ENCODE measurements at places on chromosomes 12 and 14. TPM values are rescaled to one million over a fixed set of nuclear protein-coding genes. Genes with fewer than 3 reads are reported as not detected.

GRCh38 chr14:26132061-26132645 is 465.7 kb downstream of the NOVA1 start:
- no peaks in the 10 kb centered on the region for H3K4me1 ChIP-seq
- no peaks in the 10 kb centered on the region for H3K27me3 ChIP-seq
- H3K27ac ChIP-seq: no peak overlapping the region
- H3K36me3 ChIP-seq: no peaks in the 10 kb centered on the region

GRCh38 chr14:51210594-51210993 is 29.5 kb upstream of the TMX1 start:
- DNase-seq: no peak
- H3K27ac ChIP-seq: no peak overlapping the region
- no peak overlapping the region for H3K4me3 ChIP-seq
- no peaks in the 10 kb centered on the region for H3K27me3 ChIP-seq
- no peaks in the 10 kb centered on the region for H3K36me3 ChIP-seq

DNA sequence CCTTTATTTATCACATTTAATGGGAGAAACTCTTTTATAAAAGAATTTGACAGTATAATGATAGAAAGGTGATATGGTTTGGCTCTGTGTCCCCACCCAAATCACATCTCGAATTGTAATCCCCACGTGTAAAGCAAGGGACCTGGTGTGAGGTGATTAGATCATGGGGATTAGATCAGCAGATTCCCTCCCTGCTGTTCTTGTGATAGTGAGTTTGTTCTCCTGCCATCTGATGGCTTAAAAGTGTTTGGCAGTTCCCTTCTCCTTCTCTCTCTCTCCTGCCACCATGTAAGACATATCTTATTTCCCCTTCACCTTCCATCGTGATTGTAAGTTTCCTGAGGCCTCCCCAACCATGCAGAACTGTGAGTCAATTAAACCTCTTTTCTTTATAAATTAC is 1110.3 kb downstream of the FLRT2 start:
- no peaks in the 10 kb centered on the region for H3K36me3 ChIP-seq
- H3K27ac ChIP-seq: no peak overlapping the region
- H3K27me3 ChIP-seq: no peaks in the 10 kb centered on the region
- no peak for DNase-seq
- no peak overlapping the region for H3K4me3 ChIP-seq
- H3K4me1 ChIP-seq: no peaks in the 10 kb centered on the region

DNA sequence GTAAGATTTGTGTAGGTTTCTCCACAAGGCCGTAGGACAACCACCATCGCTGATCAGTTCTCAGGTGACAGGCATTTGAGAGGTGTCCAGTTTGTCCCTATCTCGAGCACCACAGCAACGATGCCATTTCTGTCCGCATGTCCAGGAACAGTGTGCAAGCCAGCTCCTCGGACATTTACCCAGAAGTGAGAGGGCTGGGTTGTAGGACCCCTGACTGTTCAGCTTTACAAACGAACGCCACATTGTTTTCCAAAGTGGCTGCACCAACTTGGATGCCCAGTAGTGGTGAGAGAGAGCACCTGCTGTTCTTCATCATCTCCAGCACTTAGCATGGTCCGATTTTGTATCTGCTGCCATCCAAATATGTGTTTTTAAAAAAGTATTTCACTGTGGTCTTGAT is 38.6 kb downstream of the CYP46A1 start:
- H3K27ac ChIP-seq: no peak overlapping the region
- H3K4me1 ChIP-seq: no peaks in the 10 kb centered on the region
- H3K27me3 ChIP-seq: no peaks in the 10 kb centered on the region

GRCh38 chr12:93287149-93287548 is 90.6 kb upstream of the NUDT4 start:
- no peak for DNase-seq
- H3K27ac ChIP-seq: no peak overlapping the region
- H3K36me3 ChIP-seq: no peaks in the 10 kb centered on the region
- no peak overlapping the region for H3K4me3 ChIP-seq
- H3K4me1 ChIP-seq: no peaks in the 10 kb centered on the region
- H3K27me3 ChIP-seq: no peaks in the 10 kb centered on the region

DNA sequence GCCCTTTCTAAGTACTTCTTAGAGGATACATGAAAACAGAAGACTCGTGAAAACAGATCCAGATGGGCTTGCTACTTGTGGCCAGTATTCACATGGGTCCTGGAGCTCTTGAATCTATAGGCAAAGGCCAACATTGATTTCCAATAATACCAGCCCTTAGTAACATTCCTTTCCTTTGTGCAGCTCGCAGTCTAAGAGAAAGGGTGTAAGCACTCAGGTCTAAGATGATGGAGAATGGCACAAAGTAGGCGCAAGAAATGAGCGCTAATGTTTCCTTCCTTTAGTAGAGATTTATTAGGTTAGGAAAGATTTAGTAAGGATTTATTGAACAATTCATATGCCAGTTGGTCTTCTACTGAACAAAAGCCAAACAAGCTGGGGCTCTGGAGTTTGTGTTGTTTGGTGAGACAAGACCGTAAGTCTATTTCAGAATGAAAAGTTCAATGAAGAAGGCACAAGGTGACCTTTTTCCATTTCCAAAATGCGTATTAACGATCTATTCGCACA is 525 bp downstream of the RNU6-8 start:
- DNase-seq: no peak
- peak overlapping the region; percentile 92 for H3K27ac ChIP-seq
- no peaks in the 10 kb centered on the region for H3K36me3 ChIP-seq
- no peaks in the 10 kb centered on the region for H3K27me3 ChIP-seq

- H3K36me3 ChIP-seq: no peaks in the 10 kb centered on the region
- no peak overlapping the region for H3K4me3 ChIP-seq
- DNase-seq: peak; percentile 56
- H3K27me3 ChIP-seq: peaks cover 14% of the 10 kb centered on the region
Measured at GRCh38 chr12:49088150-49088931, 6.3 kb downstream of the DHH start.

GRCh38 chr12:64057706-64058105 is 164.4 kb downstream of the KICS2 start:
- DNase-seq: no peak
- H3K27me3 ChIP-seq: no peaks in the 10 kb centered on the region
- no peaks in the 10 kb centered on the region for H3K4me1 ChIP-seq
- no peak overlapping the region for H3K27ac ChIP-seq

GRCh38 chr14:83885837-83886293 is 1644.1 kb upstream of the FLRT2 start:
- no peaks in the 10 kb centered on the region for H3K4me1 ChIP-seq
- H3K36me3 ChIP-seq: no peaks in the 10 kb centered on the region
- no peak overlapping the region for H3K4me3 ChIP-seq
- no peaks in the 10 kb centered on the region for H3K27me3 ChIP-seq

GRCh38 chr14:26401179-26401968 is 196.5 kb downstream of the NOVA1 start:
- no peak for DNase-seq
- no peaks in the 10 kb centered on the region for H3K4me1 ChIP-seq
- no peaks in the 10 kb centered on the region for H3K27me3 ChIP-seq

DNA sequence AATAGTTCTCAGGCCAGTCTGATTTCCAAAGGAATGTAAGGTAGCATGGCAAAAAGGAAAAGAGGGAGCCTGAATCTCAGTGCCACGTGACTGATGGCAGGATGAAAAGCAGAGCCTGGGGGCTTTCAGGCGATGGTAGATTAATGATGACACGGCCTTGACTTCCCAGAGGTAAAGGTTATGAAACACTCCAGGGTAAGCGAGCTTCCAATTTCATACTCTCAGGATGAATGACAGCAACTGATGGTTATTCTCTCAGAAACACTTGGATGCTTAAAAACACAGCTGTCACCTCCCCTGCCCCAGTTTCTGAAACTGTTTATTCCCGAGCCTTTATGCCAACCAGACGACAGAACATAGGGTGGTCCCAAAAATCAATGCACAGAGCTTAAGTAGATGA is 28.8 kb downstream of the GDF11 start:
- H3K4me1 ChIP-seq: no peaks in the 10 kb centered on the region
- H3K36me3 ChIP-seq: peaks cover 36% of the 10 kb centered on the region
- no peak for DNase-seq

GRCh38 chr14:32468955-32469354 is 139.9 kb downstream of the AKAP6 start:
- DNase-seq: no peak
- H3K27ac ChIP-seq: no peak overlapping the region
- H3K27me3 ChIP-seq: no peaks in the 10 kb centered on the region
- no peak overlapping the region for H3K4me3 ChIP-seq

GRCh38 chr12:13772264-13772663 is 209.1 kb downstream of the GRIN2B start:
- no peak overlapping the region for H3K4me3 ChIP-seq
- H3K36me3 ChIP-seq: no peaks in the 10 kb centered on the region
- H3K4me1 ChIP-seq: no peaks in the 10 kb centered on the region
- H3K27ac ChIP-seq: no peak overlapping the region

- no peaks in the 10 kb centered on the region for H3K4me1 ChIP-seq
- no peak overlapping the region for H3K4me3 ChIP-seq
- H3K36me3 ChIP-seq: no peaks in the 10 kb centered on the region
- H3K27ac ChIP-seq: no peak overlapping the region
- no peak for DNase-seq
Measured at GRCh38 chr12:46153268-46153872, 115.5 kb downstream of the SLC38A1 start.

- DNase-seq: no peak
- no peak overlapping the region for H3K27ac ChIP-seq
- H3K4me1 ChIP-seq: no peaks in the 10 kb centered on the region
- no peaks in the 10 kb centered on the region for H3K36me3 ChIP-seq
- no peak overlapping the region for H3K4me3 ChIP-seq
Measured at GRCh38 chr12:15323480-15323879, 1.2 kb downstream of the PTPRO start.

GRCh38 chr14:24297190-24297964 is 2.2 kb downstream of the DHRS1 start:
- no peak for DNase-seq
- peak overlapping the region; percentile 62 for H3K27ac ChIP-seq
- H3K36me3 ChIP-seq: peaks cover 18% of the 10 kb centered on the region
- peaks cover 19% of the 10 kb centered on the region for H3K4me1 ChIP-seq
- H3K27me3 ChIP-seq: no peaks in the 10 kb centered on the region

GRCh38 chr12:122159882-122160281 is 14.1 kb downstream of the IL31 start:
- no peaks in the 10 kb centered on the region for H3K4me1 ChIP-seq
- no peak overlapping the region for H3K27ac ChIP-seq
- H3K36me3 ChIP-seq: no peaks in the 10 kb centered on the region
- no peak for DNase-seq

GRCh38 chr14:104891664-104892530 is 26.8 kb downstream of the CEP170B start:
- no peak for DNase-seq
- H3K27me3 ChIP-seq: no peaks in the 10 kb centered on the region
- H3K4me1 ChIP-seq: no peaks in the 10 kb centered on the region
- no peak overlapping the region for H3K4me3 ChIP-seq
- no peaks in the 10 kb centered on the region for H3K36me3 ChIP-seq

DNA sequence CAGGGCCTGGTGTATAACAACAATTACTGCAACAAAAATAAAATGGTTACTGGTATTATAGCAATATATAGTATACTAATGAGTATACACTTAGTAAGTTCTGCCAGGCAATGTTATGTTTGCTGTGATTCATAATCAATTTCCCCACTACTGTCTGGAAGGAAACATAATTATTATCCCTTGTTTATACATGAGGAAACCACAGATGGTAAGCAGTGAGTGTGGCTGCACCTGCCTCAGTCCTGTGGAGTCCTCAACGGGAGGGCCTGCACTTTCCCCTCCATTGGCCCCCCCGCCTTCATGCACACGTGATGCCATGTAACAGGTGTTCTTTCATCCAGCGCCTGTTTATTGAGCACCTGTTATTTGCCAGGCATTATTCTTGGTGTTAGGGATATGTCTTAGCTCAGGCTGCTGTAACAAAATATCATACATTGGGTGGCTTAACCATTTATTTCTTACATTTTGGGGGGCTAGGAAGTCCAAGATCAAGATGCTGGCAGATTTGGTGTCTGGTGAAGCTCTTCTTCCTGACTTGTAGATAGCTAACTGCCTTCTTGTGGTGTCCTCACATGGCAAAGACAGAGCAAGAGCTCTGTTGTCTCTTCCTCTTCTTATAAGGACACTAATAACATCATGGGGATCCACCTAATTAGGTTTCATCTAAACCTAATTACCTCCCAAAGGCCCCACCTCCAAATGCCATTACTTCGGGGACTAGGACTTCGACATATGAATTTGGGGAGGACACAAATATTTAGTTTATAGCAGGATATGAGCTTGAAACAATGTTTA is 59.5 kb upstream of the CHGA start:
- H3K4me3 ChIP-seq: no peak overlapping the region
- no peak overlapping the region for H3K27ac ChIP-seq

GRCh38 chr14:41137741-41138140 is 468.9 kb upstream of the LRFN5 start:
- no peak for DNase-seq
- no peaks in the 10 kb centered on the region for H3K4me1 ChIP-seq
- H3K27me3 ChIP-seq: no peaks in the 10 kb centered on the region
- no peak overlapping the region for H3K27ac ChIP-seq
- H3K4me3 ChIP-seq: no peak overlapping the region

- H3K4me1 ChIP-seq: peaks cover 39% of the 10 kb centered on the region
- no peaks in the 10 kb centered on the region for H3K27me3 ChIP-seq
- DNase-seq: peak; percentile 72
- H3K36me3 ChIP-seq: no peaks in the 10 kb centered on the region
Measured at GRCh38 chr14:105474483-105475268, at the start of gene CRIP2. CRIP2 (plus strand) TSS chr14:105474821; CDS start chr14:105474863, 42 bp downstream.

- H3K4me3 ChIP-seq: no peak overlapping the region
- H3K36me3 ChIP-seq: no peaks in the 10 kb centered on the region
- no peak overlapping the region for H3K27ac ChIP-seq
- H3K27me3 ChIP-seq: no peaks in the 10 kb centered on the region
Measured at GRCh38 chr12:28023156-28023887, 50.8 kb upstream of the PTHLH start.

- H3K4me3 ChIP-seq: no peak overlapping the region
- no peaks in the 10 kb centered on the region for H3K27me3 ChIP-seq
- no peak overlapping the region for H3K27ac ChIP-seq
Measured at GRCh38 chr12:111869671-111870070, 27.6 kb downstream of the MAPKAPK5 start.

- no peaks in the 10 kb centered on the region for H3K36me3 ChIP-seq
- no peaks in the 10 kb centered on the region for H3K27me3 ChIP-seq
- H3K4me3 ChIP-seq: no peak overlapping the region
- no peak for DNase-seq
- H3K27ac ChIP-seq: no peak overlapping the region
- H3K4me1 ChIP-seq: no peaks in the 10 kb centered on the region
Measured at GRCh38 chr12:4203772-4204376, 69.7 kb upstream of the CCND2 start.

GRCh38 chr14:105485739-105486162 is 935 bp upstream of the CRIP1 start:
- peak; percentile 41 for DNase-seq
- no peaks in the 10 kb centered on the region for H3K36me3 ChIP-seq
- H3K4me3 ChIP-seq: no peak overlapping the region
- H3K27me3 ChIP-seq: no peaks in the 10 kb centered on the region
- peaks cover 69% of the 10 kb centered on the region for H3K4me1 ChIP-seq
- H3K27ac ChIP-seq: peak overlapping the region; percentile 100

Gene ANKRD13A
- 53.3 TPM for total RNA-seq

Gene ZNF84
- total RNA-seq: 28.0 TPM

Gene SERPINA9
- not detected for total RNA-seq

Gene DACT1
- total RNA-seq: 7.5 TPM

Gene TAMALIN
- total RNA-seq: 389 TPM

Gene ERBB3
- 6.4 TPM for total RNA-seq

Gene FAM186B
- 0.66 TPM for total RNA-seq

Gene RBP5
- 0.46 TPM for total RNA-seq

Gene BBOF1
- total RNA-seq: 3.5 TPM

Gene TRIM9
- total RNA-seq: 0.27 TPM

Gene PRKD1
- not detected for total RNA-seq

Gene SMOC1
- not detected for total RNA-seq

Gene SLCO1B3
- not detected for total RNA-seq

Gene PRB2
- not detected for total RNA-seq

Gene TAS2R50
- 1.8 TPM for total RNA-seq

All from naive thymus-derived CD4-positive, alpha-beta T cell (primary cell).